ENCODE measurements at places on chromosomes 7 and 10.

- no peak for DNase-seq
Observed at GRCh38 chr7:158499082-158499455, 88.6 kb downstream of the PTPRN2 start.

GRCh38 chr7:143300959-143301935 lies 13.1 kb downstream of the CASP2 start:
- DNase-seq = no peak

- no peak for DNase-seq
Observed at GRCh38 chr7:155579565-155579964, 33.2 kb upstream of the CNPY1 start.

- DNase-seq = no peak
Observed at GRCh38 chr7:104967595-104967994, 46.4 kb upstream of the KMT2E start.

- DNase-seq = no peak
Observed at GRCh38 chr7:115585015-115585718, 445.4 kb downstream of the TFEC start.

- DNase-seq = no peak
Observed at GRCh38 chr10:7526017-7526400, 115.2 kb upstream of the SFMBT2 start.

DNA sequence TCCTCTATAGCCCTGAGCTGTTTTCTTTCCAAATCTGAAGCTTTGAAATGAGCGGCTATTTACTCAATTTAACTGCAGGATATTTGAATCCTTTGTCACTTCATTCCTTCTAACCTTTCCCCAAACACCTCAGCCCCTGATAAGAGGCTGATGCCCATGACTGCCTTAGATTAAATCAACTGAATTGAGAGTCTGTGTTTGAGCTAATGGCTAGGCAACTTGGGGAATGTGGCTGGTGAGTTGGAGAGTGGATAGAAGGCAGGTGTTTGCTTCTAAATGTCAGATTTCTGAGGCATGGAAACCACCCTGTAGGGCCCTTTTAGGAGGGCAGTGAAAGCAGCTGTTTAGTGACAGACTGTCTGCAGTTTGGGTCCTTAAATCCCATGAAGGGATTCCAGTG lies 759.9 kb downstream of the LRMDA start:
- no peak for DNase-seq

- no peak for DNase-seq
Observed at GRCh38 chr10:119724593-119725516, 995 bp upstream of the INPP5F start.

- DNase-seq = no peak
Observed at GRCh38 chr10:21807180-21807579, 196.3 kb downstream of the DNAJC1 start.

DNA sequence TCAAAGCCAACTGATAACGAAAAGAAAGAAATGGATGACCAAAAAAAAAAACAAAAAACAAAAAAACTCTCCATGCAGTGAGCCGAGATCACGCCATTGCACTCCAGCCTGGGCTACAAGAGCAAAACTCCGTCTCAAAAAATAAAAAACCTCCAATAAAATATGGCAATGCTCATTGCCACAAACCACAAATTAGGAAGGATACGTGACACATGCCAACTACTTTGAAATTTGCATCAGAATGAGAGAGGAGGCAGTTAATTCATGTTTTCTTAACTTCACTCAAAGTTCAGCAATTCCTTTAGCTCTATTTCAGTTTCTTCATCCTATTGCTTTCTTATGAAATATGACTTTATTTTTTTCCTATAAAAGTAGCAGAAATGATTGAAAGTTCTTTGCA lies 398.1 kb upstream of the C7orf33 start:
- no peak for DNase-seq

GRCh38 chr10:33008499-33009243 lies 50.6 kb upstream of the ITGB1 start:
- DNase-seq = peak; percentile 64

DNA sequence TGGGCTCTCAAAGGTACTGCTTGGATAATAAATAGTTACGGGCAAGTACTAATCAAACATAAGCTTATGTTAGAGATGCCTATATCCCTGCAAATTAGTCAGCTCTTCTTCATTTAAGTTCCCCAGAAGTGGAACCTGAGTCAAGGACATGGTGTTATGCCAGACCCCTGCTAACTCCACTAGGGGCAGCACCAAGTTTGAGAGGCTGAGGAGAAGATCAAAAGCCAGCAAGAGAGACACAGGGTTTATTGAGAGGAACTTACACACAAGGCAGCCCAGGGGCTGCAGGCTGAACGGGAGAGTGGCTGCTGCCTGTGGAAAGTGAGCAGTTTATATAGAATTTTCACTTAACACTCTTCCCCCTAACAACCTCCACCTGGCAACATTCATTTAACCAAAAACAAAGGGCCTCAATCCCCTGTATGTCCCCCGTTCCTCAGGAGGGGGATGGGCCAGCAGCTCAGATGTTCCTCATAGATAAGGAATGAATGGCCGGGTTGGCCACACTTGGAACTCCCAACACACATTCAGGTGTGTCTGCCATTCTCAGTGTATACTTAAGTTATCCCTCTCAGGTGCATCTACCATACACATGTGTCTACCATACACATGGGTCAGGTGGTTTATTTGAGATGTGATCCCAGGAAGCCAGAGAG lies 62.6 kb upstream of the GHITM start:
- DNase-seq = no peak

GRCh38 chr7:94412762-94413322 lies 18.1 kb downstream of the COL1A2 start:
- no peak for DNase-seq

GRCh38 chr7:30176463-30177109 lies 41.8 kb downstream of the MTURN start:
- no peak for DNase-seq

DNA sequence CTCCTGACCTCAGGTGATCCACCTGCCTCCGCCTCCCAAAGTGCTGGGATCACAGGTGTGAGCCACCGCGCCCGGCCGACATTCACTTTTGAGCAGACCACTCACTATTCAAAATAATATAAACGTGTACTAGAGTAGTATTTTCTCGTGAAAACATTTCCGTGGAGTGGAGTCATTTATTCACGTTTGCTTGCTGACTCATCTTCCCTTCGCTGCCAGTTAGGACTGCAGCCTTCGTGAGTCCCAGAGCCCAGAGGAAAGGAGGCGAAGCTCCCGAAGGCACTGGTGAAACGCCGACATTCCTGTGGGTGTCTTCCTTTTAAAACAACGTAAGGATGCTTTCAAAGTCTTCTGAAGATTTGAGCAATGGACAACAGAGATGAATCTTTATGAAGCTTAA lies 10.9 kb upstream of the INPP5A start:
- DNase-seq = no peak

GRCh38 chr10:3700531-3701076 lies 84.4 kb downstream of the KLF6 start:
- DNase-seq = no peak

- no peak for DNase-seq
Observed at GRCh38 chr7:149616898-149617297, 119.3 kb upstream of the ZNF746 start.

- DNase-seq = no peak
Observed at GRCh38 chr7:132160611-132161532, 415.4 kb downstream of the PLXNA4 start.

- no peak for DNase-seq
Observed at GRCh38 chr10:113133497-113134115, 183.6 kb downstream of the TCF7L2 start.

- DNase-seq = no peak
Observed at GRCh38 chr10:102493771-102494170, 8.7 kb downstream of the ACTR1A start.

GRCh38 chr10:61049386-61049785 lies 105.4 kb upstream of the RHOBTB1 start:
- DNase-seq = no peak

DNA sequence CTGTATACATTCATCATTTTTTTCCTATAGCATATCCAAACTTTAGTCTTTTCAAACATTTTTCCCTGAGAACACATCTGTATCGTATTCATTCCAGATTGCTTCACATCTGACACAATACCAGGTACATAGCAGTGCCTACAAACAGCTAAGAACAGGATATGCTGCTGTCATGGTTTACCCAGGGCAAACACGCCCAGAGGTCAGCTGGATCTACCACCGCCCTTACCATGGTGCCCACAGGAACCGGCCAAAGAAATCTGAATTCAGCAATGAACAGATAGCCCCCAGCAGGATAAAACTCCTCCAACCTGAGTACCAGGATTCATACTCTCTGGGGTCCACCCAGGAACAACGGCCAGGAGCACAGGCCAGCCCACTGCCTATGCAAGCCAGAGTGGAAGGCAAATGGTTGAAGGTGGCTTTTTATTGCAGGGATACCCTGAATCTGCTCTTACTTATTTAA lies 43.0 kb downstream of the TNS3 start:
- no peak for DNase-seq

Data from hippocampal formation (tissue), 2 donors.